ENCODE measurements at places on chromosomes 16 and 17. TPM values are rescaled to one million over a fixed set of nuclear protein-coding genes. Genes with fewer than 3 reads are reported as not detected.

DNA sequence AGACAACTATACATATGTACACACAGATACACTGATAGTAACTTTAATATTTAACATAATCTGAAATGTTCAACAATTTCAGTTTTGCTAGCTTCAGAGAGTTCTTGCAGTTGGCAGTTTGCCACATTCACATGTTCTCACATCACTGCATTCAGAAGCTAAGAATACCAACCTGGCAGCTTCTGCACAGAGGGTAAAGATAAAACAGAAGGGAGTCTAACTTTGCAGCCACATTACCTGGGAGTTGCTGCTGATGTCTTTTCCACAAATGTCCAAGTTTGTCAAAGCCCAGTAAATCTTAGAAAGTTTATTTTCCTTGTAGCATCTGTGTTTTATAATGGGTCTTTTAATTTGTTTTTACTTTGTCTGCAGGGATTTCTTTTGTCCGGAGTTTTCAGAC is 332.0 kb downstream of the BCAS3 start:
- peak; percentile 14 for DNase-seq

GRCh38 chr16:47426806-47427205 is 34.1 kb downstream of the ITFG1 start:
- no peak for DNase-seq

DNA sequence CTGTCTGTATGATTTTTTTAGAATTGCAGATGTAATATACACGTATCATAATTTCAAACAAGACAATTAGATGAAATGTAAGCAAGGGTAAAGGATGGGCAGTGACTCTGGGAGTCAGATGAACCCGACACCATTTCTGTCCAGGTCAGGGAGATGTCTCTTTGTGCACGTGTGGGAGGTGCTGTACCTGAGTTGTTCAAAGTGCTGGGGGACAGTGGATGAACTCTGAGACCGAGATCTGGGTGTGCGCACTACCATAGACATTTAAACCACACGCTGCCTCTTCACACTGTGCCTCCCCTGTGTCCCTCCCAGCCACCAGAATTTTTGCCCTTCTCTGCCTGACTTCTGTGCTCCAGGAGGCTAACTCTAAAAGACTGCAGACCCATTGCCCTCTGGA is 5.9 kb upstream of the RGS9 start:
- no peak for DNase-seq

GRCh38 chr17:20925091-20925490 is 117.7 kb downstream of the USP22 start:
- peak; percentile 52 for DNase-seq

GRCh38 chr17:9529033-9529700 is 46.5 kb downstream of the STX8 start:
- peak; percentile 36 for DNase-seq

ARHGDIA gene
- total RNA-seq: 271 TPM
